A549 (cell line): ENCODE measurements at places on chromosomes 5 and 9.

- DNase-seq = no peak
Observed at GRCh38 chr5:14142202-14142826, 828 bp upstream of the TRIO start.

DNA sequence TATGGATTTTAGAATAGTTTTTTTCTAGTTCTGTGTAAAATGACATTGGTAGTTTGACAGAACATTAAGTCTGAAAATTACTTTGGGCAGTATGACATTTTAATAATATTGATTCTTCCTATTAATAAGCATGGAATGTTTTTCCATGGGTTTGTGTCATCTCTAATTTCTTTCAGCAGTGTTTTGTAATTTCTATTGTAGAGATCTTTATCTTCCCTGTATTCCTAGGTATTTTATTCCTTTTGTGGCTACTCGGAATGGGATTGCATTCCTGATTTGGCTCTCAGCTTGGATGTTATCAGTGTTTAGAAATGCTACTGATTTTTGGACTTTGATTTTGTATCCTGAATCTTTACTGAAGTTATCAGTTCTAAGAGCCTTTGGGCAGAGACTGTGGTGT is 420.4 kb downstream of the KIAA0825 start:
- DNase-seq = no peak

DNA sequence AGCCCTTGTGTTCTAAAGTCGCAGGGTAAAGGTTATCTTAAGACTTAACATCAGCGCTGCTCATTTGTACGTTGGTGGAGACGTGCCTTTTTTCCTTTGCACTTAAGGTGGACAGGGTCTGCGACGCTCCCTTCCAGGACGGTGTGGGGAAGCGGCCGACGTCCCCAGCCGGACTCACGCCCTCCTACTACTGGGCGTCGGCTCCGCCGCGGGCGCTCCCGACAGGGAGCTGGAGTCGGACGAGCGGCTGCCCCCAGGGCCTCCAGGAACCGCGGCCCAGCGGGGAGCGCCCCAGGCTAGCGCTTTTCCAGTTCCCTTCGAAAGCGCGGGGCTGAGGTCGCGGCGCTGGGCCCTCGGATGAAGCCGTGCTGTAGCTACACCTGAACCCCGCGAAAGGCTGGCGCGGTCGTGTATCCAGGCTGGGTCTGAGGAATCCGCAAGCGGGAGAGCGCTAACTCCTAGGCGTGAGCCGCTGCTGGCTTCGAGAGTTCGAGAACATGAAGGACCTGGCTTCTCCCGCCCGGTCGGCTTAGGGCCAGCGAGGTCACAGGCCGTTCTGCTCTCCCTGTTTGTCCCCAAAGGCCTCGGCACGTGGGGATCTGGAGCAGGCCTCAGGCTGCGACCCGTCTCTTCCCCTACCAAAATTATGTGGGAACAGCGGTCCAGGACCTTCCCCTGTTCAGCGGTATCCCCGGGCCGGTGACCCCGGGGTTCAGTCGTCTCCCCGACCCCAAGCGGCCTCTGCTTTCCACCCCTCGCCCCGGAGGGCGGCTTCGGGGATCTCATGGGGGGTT is 3.8 kb upstream of the DMRT3 start:
- DNase-seq = no peak

DNA sequence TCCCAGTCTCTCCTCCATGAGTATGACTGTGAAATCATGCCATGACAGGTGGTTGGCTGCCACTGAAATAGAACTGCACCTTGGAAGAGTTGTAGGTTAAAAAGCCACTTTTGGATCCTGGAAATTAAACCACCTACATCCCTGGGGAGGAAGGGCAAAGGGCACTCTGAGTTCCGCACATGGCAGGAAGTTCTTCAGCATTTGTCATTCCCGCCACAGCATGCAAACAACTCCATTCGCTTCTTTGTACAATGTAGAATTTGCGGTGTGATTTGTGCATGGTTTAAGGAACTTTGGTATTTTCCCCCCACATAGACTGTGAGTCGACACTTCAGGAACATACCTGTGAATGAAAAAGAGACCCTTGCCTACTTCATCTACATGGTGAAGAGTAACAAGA is 9.8 kb downstream of the SAP30L start:
- DNase-seq = no peak

DNA sequence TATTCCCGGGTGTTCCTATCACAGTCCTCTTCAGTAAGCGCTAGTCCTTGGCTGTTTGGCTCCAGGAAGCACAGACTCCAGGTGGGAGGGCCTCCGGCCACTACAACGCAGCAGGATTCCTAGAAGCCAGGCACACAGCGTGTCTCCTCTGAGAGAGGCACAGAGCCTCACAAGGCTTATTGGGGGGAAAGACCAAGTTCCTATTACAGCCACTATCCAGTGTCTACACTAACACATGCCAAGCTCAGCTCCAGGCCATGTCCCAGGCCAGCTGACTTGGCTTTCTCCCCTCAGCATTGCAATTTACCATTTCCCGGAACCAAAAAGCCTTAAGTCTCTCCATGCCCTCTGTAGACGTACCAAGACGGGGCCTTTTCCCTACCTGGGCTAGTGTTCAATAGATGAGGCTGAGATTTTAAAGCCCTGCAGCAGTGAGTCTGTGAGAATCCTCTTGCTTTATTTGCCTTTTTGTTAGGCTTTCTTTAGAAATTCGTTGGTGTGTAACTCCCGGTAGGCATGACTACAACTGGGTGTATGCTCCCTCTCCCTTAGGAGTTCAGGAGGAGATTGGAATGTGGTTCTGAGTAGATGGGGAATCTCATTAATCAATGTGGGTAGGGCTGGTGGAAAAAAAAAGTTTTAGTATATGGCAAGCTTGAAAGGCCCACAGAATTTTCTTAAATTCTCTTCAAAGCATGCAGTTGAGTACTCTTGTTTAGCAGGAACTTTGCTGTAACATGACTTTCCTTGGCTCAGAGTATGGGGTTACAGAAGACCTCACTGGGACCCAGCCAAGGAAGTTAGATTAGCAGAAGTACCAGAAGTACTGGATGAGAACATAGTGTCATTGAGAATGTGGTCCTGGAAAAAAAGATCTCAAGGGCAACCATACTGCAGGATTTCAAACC is 84.3 kb upstream of the SLC1A3 start:
- DNase-seq = no peak
